Fibroblast of skin of back (primary cell): ENCODE measurements at places on chromosomes 5 and 9.

DNA sequence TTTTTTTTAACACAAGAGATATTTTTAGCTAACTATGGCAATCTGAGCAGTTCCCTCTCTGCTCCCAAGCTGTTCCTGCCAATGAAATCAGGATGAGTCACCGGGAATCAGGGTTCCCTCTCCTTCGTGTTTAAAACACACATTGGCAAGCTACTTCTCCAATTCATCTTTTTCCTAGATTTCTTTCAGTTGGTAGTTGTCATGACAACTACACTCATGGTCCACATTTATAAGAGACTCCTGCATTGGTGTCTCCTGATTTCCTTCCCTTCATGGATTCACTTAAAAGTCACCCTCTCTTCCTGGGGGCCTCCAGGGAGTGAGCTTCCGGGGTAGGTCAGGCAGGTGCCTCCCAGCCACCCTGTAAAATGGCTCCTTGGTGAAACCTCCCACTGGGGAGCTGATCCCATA, 72.3 kb upstream of the NIPAL4 start:
- DNase-seq: peak; percentile 98

DNA sequence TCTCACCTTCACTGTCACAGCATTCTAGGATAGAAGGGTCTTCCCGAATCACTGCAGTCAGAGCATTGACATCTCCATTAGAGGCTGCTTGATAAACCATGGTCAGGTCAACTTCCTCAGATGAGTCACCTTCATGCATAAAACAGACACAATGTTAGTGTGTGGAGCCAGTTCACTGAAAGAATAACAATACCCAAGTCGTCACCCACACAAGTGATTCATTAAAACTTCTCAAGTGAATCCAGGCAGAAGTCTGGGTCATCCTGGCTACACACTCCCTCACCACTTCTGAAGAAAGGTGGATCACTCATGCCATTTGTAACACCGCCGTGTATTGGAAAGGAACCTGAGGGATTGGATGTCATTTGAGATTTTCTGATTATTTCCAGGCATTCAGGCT, 49.6 kb downstream of the ANKRD55 start:
- DNase-seq: peak; percentile 93

DNA sequence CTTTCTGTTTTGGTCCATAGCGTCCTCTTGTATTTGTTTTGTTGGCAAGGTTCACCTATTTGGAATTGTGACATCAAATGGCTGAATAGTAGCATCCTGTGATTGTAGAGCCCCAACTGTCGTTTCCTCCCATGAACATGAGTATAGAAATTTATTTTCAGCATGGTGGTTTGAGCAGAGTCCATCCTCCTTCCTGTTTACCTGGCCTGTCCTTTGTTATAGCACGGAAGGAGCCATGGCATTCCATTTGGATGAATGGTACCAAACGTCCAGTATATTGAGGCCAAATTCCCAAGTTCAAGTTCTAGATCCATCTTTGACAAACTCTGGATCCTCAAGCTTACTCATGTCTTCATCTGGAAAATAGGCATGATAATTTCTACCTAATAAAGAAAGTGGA, 16.8 kb downstream of the RASGRF2 start:
- no peak for DNase-seq

- no peak for DNase-seq
These were observed 84.3 kb downstream of the SIL1 start for GRCh38 chr5:139113892-139114291.

DNA sequence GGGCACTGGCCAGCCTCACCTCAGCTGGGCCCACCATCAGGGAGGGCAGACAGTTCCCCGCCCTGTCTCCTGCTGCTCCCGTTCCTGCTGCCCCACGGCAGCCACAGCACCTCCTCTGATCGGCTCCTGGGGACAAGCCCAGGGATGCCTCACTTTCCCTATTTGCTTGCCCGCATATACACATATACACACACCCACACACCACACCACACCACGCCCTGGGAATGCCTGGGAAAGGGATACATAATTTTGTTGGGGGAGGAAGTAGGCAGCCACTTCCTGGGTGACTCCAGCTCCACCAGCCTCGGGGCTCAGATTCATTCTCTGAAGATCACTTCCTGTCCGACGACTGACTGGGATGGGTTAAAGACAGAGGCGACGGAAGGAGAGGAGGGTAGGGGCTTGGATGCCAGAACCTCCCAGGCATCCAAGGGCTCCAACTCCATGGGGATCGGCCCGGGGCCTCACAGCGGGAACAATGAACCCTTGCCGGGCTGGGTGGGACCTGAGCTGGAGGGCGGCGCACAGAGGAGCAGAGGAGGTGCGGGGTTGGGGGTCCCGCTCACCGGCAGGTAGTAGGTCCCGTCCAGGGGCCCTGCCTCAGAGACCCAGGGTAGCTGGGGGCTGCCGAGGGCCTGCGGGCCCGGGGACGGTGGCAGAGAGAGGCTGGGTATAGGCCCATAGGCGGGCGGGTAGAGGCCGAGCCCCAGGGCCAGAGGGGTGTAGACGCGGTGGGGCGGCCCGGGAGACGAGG, 2.0 kb upstream of the MZB1 start:
- DNase-seq: peak; percentile 58

- no peak for DNase-seq
These were observed 76.4 kb upstream of the DPYSL3 start for GRCh38 chr5:147586221-147586620.

GRCh38 chr9:102911185-102911584, 83.9 kb upstream of the CYLC2 start:
- DNase-seq: no peak

- DNase-seq: peak; percentile 49
These were observed 164.4 kb downstream of the FOCAD start for GRCh38 chr9:20848490-20848889.

GRCh38 chr5:93342563-93343061, 238.4 kb downstream of the NR2F1-AS1 start:
- no peak for DNase-seq

- no peak for DNase-seq
These were observed 214.9 kb downstream of the TMEM167A start for GRCh38 chr5:82862261-82862660.

- no peak for DNase-seq
These were observed 116.0 kb downstream of the GOLPH3 start for GRCh38 chr5:32058101-32058500.

DNA sequence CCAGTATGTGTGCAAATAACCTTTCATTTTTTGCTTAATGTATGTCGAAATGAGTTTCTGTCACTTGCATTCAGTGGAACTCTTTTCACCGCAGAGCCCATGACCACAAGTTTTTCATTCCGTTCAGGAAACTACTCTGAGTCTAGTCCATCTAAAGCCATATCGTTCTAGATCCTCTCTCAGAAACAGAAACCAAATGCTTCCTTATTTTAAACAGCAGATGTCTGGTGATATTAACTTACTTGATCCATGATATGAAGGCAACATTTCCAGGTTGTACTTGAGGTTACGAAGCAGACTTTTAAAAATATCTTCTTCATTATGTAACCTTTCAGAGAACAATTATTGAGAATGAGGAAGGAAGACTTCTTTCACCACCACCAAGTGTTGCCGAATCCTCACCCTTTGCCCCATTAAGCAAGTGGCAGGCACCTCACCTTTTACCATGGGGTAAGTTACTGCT, 72.4 kb upstream of the GNAQ start:
- no peak for DNase-seq

- DNase-seq: peak; percentile 70
These were observed 91.1 kb upstream of the CER1 start for GRCh38 chr9:14813336-14814248.

DNA sequence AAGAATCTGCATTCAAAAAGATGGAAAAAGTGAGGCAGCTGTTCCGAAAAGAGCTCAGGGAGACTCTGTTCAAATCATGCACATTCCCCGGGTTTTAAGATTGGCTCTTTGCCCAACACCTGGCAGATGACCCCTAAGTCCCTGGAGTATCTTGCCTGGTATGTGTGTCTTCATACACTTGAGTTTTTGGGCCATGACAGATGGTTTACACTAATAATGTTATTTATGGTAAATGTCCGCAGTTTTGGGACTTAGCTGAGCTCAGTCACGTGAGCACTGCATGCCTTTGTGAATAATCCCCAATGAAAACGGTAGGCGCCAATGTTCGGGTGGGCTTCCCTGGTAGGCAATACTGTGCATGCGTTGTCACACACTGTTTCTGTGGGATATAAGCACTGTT, 316.1 kb downstream of the PRDM9 start:
- DNase-seq: no peak

- no peak for DNase-seq
These were observed 71.2 kb downstream of the ANKRD55 start for GRCh38 chr5:56161927-56162326.

- DNase-seq: peak; percentile 86
These were observed at the start of gene MYORG for GRCh38 chr9:34376596-34377403. TSS of gene MYORG (minus strand) at chr9:34376898. CDS start at chr9:34372943, 3,955 bp downstream.

- no peak for DNase-seq
These were observed 11.3 kb downstream of the ANKDD1B start for GRCh38 chr5:75622564-75622963.

- DNase-seq: peak; percentile 12
These were observed 761 bp downstream of the REEP2 start for GRCh38 chr5:138439477-138440158.

DNA sequence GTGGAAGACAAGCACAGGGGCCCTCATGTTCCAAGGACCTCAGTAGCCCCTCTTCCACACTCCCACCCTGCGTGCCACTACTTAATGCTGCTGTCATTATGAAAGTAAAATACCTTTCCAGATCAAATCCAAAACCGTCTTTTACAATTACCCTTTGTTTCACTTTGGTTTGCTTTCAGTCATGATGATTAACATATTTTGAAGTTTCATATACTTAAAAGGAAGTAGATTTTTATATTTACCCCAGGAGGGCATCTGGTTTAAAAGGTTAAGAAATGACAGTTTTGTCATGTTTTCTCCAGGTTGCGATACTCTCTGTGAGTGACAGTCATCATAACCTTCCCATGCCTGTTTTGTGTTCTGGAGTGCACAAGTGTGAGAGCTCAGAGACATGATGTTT, 13.5 kb upstream of the MAP1B start:
- no peak for DNase-seq

DNA sequence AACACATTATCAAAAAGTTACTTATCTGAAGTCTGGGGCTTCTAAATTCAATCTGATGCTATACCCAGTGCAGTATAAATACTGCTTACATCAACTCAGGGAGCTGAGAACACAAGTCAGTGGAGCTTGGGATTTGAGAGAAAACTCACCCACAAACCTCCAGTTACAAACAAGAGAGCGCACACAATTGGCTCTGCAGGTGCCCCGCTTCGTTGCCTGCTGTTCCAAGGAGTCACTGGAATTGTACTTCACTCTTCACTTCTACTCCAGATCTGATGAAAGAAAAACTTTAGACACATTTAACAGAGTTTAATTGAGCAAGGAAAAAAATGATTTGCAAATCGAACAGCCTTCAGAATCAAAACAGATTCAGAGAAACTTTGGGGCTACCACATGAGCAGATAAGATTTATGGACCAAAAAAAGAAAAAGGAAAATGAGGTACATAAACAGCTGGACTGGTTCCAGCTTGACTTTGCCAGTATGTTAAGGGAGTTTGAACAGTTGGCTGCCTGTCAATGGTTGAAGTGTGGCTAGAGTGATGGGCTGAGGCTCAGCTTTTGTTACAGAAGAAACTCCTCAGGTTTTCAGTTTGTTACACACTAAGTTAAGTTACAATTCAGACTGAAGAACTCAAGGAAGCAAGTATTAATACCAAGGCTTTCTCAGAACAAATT, 156.6 kb downstream of the AOPEP start:
- DNase-seq: no peak

- no peak for DNase-seq
These were observed 179.9 kb downstream of the GAS1 start for GRCh38 chr9:86767373-86767772.

GRCh38 chr9:21316860-21317259, 11.7 kb upstream of the IFNA5 start:
- DNase-seq: no peak

GRCh38 chr9:13171261-13171660, 108.2 kb downstream of the MPDZ start:
- no peak for DNase-seq

GRCh38 chr5:24026288-24026687, 518.9 kb downstream of the PRDM9 start:
- DNase-seq: no peak

GRCh38 chr5:74632947-74633356, 7.6 kb downstream of the ENC1 start:
- DNase-seq: peak; percentile 64

GRCh38 chr5:110872963-110873362, 134.2 kb downstream of the SLC25A46 start:
- DNase-seq: no peak

- no peak for DNase-seq
These were observed 21.2 kb upstream of the PCSK5 start for GRCh38 chr9:75869236-75869635.

GRCh38 chr5:89011778-89012711, 129.1 kb upstream of the MEF2C start:
- peak; percentile 5 for DNase-seq

DNA sequence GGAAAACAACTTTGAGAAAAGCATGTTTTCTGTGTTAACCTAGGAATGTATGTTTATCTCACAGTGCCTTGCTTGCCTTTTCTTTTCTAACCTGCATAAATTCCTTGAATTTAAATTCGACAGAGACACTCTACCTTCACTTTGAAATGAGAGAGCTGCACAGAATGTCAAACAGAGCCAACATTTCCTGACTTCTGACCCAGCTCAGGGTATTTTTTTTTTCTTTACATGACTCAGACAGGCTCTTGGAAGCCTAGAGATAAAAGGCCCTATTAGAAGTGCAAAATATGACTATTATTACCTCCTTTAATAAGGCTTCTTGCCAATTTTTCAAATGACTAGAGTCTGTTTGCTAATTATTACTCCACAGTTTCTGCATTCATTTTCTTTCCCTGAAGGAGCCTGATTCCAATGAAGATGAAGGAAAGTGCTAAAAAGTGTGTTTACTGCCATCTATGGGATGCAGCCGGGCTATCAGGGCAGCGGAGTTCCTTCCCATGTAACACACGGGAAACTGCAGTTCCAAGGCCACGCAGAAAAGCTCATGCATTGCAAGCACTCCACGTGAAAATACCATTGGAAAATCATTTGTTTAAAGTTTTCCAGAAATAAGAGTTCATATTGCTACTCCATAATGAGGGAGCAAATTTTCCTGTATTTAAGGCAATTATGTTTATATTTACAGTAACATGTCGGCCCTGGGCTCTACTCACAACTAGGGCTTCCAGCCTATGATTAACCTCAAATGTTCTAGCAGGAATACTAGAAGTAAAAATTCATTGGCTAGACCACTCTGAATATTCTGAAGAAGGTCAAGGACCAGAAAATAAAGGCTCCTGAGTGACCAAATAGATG, 485.6 kb downstream of the ZSWIM6 start:
- peak; percentile 46 for DNase-seq

- DNase-seq: no peak
These were observed at the start of gene CRB2 for GRCh38 chr9:123355761-123356431. TSS of gene CRB2 (plus strand) at chr9:123356197. CDS start at chr9:123356261, 64 bp downstream.
